ENCODE measurements at places on chromosomes 2 and 18.

- DNase-seq: no peak
These were observed 1.4 kb downstream of the RMC1 start for GRCh38 chr18:23504720-23505119.

- DNase-seq: no peak
These were observed 7.0 kb upstream of the OSBPL1A start for GRCh38 chr18:24404591-24404990.

GRCh38 chr2:217362710-217363109 is 502.8 kb upstream of the TNP1 start:
- DNase-seq: no peak

DNA sequence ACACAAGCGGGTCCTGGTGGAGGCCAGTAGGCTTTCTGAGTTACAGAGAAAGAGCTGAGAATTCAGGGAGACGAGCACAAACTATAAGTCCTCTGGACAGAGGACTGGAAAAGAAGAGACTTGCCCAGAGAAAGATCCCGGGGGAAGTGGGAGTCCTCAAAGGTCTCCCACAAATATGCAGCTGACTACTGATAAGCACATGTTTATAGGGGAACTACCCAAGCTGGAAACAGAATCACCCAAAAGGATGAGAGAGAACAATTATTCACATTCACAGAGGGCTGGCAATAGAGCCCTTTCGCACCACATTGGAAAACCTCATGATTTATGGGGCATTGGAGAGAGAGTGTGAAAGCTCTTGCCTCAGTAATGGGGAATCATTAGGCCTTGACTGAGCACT is 337.6 kb downstream of the IRS1 start:
- no peak for DNase-seq

DNA sequence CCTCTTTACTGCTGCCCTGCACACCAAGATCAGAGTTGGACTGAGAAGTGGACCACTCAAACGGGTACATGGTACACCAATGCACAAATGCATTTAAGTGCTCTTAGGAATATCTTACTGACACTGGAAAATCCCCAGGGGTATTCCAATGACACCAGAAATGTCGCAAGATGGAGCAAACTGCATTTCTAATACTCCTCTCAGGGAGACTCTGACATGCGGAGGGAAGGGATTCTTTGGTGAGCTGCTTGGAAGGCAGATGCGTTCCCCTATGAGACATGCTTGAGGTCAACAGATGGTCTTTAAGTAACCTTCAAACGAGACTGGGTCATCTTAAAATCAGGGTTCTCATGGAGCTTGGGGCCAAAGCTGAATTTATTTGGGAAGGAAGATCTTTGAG is 521.8 kb upstream of the TCF4 start:
- no peak for DNase-seq

DNA sequence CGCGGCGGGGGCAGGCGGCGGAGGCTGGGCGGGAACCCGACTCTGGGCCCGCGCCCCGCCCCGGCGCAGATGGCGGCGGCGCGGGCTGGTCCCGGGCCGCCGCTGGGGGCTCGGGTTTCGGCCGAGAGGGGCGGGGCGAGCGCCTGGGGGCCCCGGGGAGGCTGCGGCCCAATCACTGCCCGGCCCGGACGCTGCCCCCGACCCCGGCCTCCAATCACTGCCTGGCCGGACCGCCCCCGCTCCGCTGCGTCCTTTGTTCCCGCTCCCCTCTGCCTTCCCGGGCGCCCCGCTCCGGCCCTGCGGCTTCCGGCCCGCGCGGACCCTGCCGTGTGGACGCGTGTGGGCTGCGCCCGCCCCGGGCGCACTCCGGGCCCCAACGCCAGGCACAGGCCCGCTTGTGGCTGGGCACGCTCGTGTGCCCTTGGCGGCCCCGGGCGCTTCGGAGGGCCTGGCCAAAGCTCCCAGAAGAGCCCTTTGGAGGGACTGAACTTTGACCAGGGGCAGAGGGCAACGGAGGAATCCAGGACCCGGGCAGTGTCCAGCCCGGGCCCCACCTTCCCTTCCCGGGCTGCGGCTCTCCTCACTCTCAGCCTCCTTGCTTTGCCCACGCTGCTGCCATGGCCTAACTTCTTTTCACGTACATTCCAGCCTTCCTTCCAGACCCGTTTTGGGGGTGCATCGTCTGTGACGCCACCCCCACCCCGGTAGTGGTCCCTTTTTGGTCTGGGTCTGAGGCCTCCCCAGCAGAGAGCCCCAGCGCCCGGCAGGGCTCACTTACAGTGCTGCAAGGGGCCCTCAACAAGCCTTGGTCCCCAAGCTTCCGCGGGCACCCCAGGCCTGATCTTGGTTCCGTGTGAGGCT is 27.1 kb upstream of the PTMA start:
- DNase-seq: peak; percentile 76

GRCh38 chr2:81462420-81462819 is 1157.9 kb upstream of the LRRTM1 start:
- DNase-seq: no peak

DNA sequence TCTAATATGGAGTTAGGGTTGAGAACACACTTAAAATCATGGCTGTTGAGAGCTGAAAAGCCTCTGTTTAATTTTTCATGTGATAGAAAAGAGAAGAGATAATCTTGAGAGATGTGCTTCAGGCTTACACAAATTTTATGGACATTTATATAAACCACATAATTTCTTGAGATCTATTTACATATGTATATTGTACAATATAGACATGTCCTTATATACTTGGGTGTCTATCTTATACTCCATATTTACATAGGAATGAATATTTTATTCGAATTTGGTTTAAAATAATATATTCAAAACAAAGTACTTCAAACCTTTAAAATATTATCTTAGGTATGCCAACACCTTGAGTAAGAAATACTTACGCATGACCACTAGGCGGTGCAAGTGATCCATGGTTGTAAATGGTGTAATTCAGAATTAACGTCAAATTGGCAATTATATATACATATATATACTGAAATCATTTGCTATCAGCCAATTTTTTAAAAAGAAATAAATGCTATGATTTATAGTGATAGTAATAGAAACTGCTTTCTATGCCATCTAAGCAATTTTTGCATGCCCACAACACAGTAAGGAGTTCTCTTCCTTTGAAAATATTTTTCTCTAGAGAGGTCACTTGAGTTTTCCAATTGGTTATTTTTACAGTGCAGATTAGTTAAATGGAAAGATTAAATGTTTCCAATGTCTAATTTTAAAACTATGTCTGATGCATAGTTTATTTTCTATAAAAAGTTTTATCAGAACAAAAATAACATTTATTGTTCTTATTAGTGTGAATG is 37.6 kb upstream of the SPAG16 start:
- peak; percentile 68 for DNase-seq

- DNase-seq: no peak
These were observed 68.3 kb downstream of the SPTBN1 start for GRCh38 chr2:54524226-54524991.

DNA sequence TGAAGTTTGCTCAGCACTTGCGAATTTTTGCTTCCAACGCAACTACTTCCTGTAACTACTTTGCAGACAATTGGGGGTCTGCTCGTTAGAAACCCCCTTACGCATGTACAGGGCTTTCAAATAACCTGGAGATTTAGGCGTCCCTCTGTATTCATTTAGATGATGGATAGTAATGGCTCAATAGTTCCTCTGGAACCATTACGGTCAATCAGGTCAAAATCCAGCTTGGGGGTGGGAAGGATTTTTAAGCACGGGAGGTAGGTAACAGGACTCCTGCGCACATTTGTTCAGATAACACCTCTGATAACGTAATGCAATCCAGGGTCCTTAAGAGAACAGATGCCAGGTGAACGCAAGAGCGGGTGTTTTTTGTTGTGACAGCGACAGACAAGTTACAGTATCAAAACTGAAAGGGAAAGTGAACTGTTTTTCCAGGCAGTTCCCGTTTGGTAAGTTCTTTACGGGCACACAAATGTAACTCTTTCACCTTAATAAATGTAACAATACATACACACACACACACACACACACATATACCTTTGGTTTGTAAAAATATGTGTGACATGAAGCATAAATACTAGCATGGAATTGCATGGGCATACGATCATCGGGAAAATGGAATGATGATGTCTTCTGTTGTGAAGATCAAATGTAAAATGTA is 3.8 kb upstream of the OSR1 start:
- DNase-seq: peak; percentile 54

DNA sequence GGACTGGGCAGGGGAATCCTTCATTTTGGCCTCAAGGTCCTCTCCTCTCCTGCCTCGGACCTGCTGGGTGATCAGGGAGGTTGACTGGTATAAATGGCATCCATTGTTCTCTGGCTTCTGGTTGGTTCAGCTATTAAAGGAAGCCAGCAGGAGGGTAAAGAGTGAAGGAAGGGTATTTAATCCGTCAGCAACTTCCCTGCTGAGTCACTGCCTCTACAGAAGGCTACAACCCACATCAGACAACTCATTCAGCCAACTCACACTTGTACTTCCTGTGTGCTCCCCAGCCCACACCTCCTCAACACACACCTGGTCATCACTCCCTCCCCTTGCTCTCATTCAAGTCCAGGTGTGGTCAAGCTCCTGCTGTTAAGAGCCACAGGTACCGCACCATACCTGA is 68.3 kb upstream of the MRPS9 start:
- DNase-seq: no peak

DNA sequence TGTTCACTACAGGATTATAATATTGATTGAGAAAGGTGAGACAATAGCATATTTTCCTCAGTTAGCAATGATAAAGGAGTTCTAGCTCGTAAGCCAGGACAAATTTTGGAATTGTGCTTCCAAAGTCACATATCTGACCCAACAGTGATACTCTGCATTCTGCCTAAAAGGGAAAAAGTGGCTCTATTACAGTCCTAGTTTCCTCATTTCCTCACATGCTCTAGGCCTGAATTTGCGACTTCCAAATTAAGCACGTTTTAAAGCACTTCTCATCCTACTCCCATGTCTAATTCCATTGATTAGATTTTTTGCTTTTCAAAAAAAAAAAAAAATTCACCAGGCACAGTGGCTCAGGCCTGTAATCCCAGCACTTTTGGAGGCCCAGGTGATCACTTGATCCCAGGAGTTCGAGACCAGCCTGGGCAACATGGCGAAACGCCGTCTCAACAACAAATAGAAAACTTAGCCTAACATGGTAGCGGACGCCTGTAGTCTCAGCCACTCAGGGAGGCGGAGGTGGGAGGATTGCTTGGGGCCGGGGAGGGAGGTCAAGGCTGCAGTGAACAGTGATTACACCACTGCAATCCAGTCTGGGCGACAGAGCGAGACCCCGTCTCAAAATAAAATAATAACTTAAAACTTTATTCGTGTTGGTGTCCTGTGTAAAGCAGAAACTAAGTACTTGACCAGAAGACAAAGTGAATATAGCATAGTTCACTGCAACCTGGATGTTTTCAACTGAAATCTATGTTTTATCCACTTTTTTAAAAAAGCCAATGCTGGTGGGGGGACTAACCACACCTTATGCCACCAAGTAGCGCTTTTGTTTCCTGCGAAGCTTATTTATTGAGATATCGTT is 1.5 kb downstream of the ESCO1 start:
- DNase-seq: no peak

DNA sequence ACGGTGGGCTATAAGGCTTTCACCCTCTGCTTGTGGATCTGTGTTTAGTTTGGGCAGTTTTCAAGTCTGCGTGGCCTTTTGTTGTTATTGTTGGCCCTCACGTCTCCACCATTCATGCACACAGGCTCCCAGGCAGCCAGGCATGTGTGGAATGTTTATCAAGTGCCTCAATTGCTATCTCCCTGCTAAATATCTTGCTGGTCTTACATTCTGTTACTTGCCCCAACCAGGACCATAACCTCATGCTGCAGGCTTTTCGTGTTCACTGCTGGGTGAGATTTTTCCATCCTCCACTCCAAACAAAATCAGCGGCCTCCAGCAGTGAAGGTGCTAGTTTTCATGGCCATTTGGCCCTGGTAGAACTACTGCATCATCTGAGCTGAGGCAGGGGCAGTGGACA is 63.0 kb upstream of the DSC1 start:
- DNase-seq: no peak

- no peak for DNase-seq
These were observed 267.5 kb upstream of the SLC8A1 start for GRCh38 chr2:40719414-40719813.
